ENCODE measurements at places on chromosomes 2 and 18.

DNA sequence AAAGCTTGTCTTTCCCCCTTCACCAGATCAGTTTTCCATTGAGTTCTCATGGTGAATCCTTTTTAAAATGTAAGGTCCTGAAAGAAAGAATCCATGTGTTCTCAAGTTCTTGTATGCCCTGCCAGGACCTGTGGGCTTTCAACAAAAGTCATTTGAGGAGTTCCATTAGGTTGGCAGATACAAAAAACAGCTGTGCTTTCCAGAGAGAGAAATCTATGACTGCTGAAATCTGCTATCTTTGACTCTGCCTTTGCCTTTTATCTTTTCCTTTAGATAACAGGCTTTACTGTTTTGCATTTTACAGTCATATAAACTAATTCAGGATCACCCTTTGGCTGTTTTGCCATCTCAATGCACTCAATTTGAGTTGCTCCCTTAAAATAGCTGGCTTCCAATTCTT, 59.7 kb downstream of the CXCR4 start:
- H3K4me1 ChIP-seq: no peaks in the 10 kb centered on the region
- DNase-seq: no peak
- H3K27ac ChIP-seq: no peak overlapping the region

DNA sequence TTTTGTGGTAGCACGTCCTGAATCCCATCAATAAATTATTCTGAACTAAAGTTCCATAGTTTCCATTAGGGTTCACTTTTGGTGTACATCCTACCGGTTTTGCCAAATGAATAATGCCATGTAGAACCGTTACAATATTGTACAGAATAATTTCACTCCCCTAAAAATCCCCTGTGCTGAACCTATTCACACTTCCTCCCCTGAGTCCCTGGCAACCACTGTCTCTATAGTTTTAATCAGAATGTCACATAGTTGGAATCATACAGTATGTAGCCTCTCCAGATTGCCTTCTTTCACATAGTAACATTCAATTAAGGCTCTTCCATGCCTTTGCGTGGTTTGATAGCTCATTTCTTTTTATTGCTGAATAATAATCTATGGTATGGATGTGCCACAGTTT, 9.6 kb upstream of the CASP8 start:
- H3K27ac ChIP-seq: no peak overlapping the region
- H3K27me3 ChIP-seq: no peaks in the 10 kb centered on the region
- peaks cover 22% of the 10 kb centered on the region for H3K4me1 ChIP-seq

GRCh38 chr2:9692456-9693195, 61.8 kb upstream of the YWHAQ start:
- DNase-seq: no peak
- peak overlapping the region; percentile 9 for H3K4me3 ChIP-seq
- H3K36me3 ChIP-seq: no peaks in the 10 kb centered on the region
- H3K27ac ChIP-seq: peak overlapping the region; percentile 24
- no peaks in the 10 kb centered on the region for H3K27me3 ChIP-seq

DNA sequence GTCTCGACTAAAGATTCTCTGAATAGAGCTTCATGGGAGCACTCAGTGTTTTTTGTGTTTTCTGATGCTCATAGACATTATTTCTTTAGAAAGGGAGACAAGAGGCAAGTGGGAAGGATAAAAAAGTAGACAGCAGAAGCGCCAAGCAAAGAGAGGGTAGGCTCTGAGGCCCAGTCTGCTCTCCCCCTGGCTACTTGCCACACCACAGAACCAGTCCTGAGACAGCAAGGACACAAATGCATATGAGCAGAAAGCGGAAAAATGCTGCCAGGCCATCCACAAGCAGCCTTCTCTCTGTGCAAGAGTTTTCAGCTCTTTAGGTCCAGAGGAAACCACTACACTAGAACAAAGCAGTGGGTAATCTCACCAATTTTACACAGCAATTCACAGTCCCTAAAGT, 285.4 kb downstream of the ZNF521 start:
- no peaks in the 10 kb centered on the region for H3K4me1 ChIP-seq
- no peak overlapping the region for H3K27ac ChIP-seq
- no peaks in the 10 kb centered on the region for H3K36me3 ChIP-seq
- H3K27me3 ChIP-seq: no peaks in the 10 kb centered on the region
- no peak overlapping the region for H3K4me3 ChIP-seq
- DNase-seq: no peak

DNA sequence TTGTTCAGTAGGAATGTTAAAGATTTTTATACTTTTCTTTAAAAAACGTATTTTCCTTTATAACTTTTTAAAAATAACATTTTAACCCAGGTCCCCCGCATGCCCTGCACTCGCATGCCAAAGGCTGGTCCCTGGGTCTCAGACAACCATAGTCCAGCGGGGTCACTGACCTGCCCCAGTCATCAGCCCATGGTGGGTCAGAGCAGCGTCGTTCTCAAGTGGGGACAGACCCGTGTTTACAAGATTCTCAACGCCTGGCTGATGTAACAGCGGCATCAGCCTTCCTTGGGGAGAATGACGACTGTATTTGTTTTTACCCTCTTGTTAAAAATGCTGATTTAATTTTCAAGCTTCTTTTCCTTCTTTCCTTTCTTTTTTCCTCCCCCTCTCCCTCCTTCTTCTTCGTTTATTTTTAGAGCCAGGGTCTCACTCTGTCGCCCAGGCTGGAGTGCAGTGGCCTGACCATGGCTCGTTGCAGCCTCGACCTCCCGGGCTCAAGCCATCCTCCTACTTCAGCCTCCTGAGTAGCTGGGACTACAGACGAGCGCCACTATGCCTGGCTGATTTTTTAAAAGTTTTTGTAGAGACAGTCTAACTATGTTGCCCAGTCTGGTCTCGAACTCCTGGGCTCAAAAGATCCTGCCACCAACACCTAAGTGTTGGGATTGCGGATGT, 1.0 kb upstream of the EFHD1 start:
- peaks cover 26% of the 10 kb centered on the region for H3K4me1 ChIP-seq
- H3K27me3 ChIP-seq: peaks cover 69% of the 10 kb centered on the region
- no peaks in the 10 kb centered on the region for H3K36me3 ChIP-seq
- peak overlapping the region; percentile 2 for H3K27ac ChIP-seq

DNA sequence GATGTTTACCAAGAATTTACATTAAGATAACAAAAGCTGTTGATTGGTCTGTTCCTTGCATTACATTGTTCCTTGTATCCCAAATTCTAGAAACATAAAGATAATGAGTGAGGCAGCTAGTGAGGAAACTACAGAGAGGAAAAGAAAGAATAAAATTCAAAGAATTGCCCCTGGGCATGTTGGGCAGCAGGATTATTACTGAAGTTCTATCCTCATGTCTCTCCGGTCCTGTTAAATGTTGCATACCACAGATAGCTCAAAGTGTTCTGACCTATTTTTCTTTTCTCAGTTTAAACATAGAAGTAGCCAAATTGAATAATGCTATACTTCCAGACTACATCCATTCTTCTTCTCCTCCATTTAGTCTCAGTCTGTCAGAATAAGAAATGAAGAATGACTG, 58.2 kb upstream of the DYNC1I2 start:
- no peak overlapping the region for H3K4me3 ChIP-seq
- H3K4me1 ChIP-seq: no peaks in the 10 kb centered on the region
- H3K36me3 ChIP-seq: no peaks in the 10 kb centered on the region
- no peak overlapping the region for H3K27ac ChIP-seq

- DNase-seq: no peak
- H3K27me3 ChIP-seq: no peaks in the 10 kb centered on the region
- no peak overlapping the region for H3K27ac ChIP-seq
- H3K4me1 ChIP-seq: peaks cover 4% of the 10 kb centered on the region
These were observed 32.1 kb downstream of the RHOB start for GRCh38 chr2:20478961-20479360.

GRCh38 chr2:18430996-18431748, 129.3 kb downstream of the RDH14 start:
- no peaks in the 10 kb centered on the region for H3K27me3 ChIP-seq
- no peak overlapping the region for H3K4me3 ChIP-seq
- H3K27ac ChIP-seq: no peak overlapping the region
- peaks cover 5% of the 10 kb centered on the region for H3K4me1 ChIP-seq

- no peaks in the 10 kb centered on the region for H3K4me1 ChIP-seq
- no peak for DNase-seq
- H3K4me3 ChIP-seq: no peak overlapping the region
- H3K27ac ChIP-seq: no peak overlapping the region
- no peaks in the 10 kb centered on the region for H3K27me3 ChIP-seq
These were observed 51.8 kb downstream of the STK25 start for GRCh38 chr2:241456546-241456945.

DNA sequence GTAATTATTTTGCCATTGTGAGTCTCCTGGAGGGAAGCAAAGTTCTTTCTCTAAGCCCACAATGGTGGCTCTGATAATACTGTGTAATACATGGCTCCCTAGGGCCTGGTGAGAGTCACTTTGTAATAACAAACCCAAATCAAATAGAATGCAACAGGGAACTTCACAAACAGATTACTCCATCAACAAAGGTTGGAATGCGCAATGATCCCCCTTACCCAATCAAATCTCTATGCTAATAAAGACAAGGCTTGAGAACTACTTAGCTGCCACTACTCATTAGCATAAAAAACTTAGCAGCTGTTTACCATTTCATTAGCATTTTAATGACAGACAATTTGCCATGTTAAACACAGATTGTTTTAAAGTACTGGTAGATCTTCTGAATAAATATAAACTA, 285.6 kb upstream of the SESTD1 start:
- H3K36me3 ChIP-seq: no peaks in the 10 kb centered on the region
- H3K4me3 ChIP-seq: no peak overlapping the region
- H3K27me3 ChIP-seq: no peaks in the 10 kb centered on the region
- H3K4me1 ChIP-seq: no peaks in the 10 kb centered on the region
- H3K27ac ChIP-seq: no peak overlapping the region
- no peak for DNase-seq

Measured in lower lobe of right lung (tissue), 2 donors.